ENCODE measurements at places on chromosomes 16 and 17.

DNA sequence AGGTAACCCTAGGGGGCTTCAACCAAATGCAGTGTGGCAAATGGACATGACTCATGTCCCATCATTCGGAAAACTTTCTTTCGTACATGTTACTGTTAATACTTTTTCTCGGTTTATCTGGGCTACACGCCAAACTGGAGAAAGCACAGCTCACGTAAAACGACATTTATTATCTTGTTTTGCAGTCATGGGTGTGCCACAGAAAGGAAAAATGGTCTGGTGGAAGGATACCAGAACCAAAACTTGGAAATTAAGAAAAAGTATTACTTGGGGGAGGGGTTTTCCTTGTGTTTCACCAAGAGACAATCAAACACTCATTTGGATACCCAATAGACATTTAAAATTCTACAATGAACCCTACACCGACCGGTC lies 23.6 kb downstream of the ALOX15B start:
- no peak for DNase-seq

GRCh38 chr16:508884-509736 lies 18.4 kb upstream of the CAPN15 start:
- no peak for DNase-seq

DNA sequence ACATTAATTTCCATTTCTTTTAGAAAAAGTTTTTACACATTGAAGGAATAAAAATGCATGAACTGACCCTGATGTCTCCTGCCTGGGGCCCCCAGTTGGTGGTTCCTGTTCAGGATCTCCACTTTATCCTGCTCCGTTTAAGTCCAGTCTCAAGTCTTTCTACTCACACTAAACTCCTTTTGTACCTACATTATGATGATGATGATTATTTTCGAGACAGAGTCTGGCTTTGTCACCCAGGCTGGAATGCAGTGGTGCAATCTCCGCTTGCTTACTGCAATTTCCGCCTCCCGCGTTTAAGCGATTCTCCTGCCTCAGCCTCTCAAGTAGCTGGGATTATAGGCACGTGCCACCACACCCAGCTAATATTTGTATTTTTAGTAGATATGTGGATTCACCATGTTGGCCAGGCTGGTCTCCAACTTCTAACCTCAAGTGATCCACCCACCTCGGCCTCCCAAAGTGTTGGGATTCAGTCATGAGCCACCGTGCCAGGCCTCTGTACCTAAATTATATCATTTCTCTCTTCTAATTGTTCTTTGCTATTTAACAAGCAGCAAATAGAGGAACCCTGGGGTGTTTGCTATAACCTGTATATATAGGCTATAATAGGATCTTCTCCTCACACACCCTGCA lies 2.2 kb upstream of the FOXK2 start:
- DNase-seq: no peak

GRCh38 chr16:25199457-25199856 lies 17.3 kb upstream of the AQP8 start:
- no peak for DNase-seq

- DNase-seq: no peak
Observed at GRCh38 chr17:44902135-44902760, 3.0 kb upstream of the EFTUD2 start.

GRCh38 chr17:68054296-68054900 lies 18.9 kb downstream of the KPNA2 start:
- DNase-seq: no peak

GRCh38 chr17:14011036-14011692 lies 58.1 kb upstream of the COX10 start:
- DNase-seq: no peak

- no peak for DNase-seq
Observed at GRCh38 chr16:58824201-58824600, 90.1 kb upstream of the GOT2 start.

GRCh38 chr16:81779536-81780320 lies 637 bp downstream of the PLCG2 start:
- DNase-seq: no peak

DNA sequence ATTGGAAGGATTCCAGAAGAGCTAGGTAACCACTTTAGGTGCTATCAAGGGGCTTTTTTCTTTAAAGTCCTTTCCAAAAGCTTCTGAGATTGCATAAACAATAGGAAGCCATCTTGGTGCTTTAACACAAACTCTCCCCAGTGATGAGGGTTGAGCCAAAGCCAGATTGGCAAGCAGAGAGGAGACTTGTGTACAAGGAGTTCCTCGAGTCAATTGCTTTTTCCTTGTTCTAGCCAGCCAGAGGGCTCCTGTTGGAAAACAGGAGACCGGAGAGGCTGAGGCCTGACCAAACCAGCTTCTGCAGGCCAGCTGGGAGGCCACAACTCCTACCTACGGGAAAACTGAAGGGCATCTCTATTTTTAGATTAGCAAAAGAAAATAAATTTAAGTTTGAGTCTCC lies 46.5 kb downstream of the MAPT start:
- no peak for DNase-seq

- DNase-seq: no peak
Observed at GRCh38 chr17:9367156-9367555, 208.5 kb downstream of the STX8 start.

DNA sequence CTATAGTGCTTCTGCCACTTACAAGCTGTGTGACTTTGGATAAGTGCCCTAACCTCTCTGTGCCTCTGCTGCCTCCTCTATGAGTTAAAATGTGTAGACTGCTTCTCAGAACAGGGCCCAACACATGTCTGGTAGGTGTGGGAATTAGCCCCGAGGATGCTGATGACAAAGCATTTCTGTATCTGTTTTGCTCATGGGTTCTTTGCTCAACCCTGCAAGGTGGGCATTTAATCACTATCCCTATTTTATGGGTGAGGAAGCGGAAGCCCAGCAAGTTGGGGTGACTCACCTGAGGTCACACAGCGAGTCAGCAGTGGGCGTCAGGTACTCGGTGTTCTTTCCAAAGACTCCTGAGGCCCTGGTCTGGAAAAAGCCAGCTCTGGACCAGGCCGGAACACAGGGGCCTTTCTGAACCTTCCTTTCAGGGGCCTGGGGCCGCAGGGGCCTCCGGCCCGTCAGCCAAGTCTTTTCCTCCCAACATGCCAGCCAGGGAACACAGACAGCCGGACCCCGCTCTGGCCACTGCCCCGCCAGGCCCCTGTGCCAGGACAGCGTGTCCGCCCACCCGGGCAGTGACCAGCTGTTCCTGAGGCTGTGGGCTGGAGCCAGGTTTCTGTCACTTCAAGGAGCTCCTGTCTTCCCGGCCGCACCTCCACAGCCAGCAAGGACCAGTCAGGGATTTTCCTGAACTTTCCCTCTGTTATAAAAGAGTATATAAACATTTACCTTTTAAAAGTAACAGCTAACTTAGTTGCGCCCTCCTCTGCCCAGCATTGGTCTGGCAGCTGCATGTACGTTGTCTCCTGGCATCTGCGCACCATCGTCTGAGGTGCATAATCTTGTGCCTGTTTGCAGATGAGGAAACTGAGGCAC lies 62.5 kb downstream of the SREBF1 start:
- no peak for DNase-seq

GRCh38 chr16:84829168-84829965 lies 9.6 kb downstream of the CRISPLD2 start:
- no peak for DNase-seq

DNA sequence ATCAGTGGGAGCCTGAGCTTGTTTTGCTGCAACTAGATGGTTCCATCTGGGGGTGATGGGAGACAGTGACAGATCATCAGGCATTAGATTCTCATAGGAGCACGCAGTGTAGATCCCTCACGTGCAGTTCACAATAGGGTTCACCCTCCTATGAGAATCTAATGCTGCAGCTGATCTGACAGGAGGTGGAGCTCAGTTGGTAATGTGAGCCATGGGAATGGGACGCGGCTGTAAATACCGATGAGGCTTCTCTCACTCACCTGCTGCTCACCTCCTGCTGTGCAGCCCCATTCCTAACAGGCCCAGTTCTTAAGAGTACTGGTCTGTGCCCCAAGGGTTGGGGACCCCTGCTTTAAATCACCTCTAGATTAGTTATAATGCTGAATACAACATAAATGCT lies 137.5 kb upstream of the PLEKHM1 start:
- DNase-seq: no peak

DNA sequence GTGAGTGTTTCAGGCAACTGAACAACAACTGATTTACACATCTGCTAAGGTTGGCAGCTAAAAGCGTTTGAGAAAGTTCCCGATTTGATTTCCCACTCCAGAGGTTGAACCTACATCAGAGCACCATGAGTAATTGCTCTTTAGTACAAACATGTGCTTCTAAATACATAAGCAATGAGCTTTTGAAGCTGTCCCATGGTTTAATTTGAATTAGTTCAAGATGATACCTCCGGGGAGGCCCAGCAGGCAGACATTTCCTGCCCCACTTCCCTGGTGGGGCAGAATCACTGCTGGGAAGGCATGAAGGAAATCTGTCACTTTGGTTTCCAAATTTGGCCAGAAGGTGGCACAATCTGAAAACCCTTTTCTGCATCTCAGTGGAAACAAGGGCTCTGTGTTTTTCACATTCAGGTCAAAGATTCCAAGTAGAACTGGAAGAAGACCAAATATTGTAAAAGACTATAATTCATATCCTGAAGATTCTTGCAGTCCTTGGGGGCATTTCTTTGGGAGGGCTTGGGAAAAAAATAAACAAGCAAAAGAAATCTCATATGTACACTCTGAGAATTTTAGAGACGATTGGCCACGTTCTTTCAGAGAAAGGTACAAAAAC lies 176.2 kb upstream of the FAM20A start:
- DNase-seq: peak; percentile 32

- DNase-seq: peak; percentile 30
Observed at GRCh38 chr16:46884513-46885293, 541 bp downstream of the GPT2 start.

- no peak for DNase-seq
Observed at GRCh38 chr16:57032931-57033330, 43.6 kb downstream of the NLRC5 start.

- DNase-seq: peak; percentile 10
Observed at GRCh38 chr17:69223809-69224208, 4.8 kb downstream of the ABCA10 start.

DNA sequence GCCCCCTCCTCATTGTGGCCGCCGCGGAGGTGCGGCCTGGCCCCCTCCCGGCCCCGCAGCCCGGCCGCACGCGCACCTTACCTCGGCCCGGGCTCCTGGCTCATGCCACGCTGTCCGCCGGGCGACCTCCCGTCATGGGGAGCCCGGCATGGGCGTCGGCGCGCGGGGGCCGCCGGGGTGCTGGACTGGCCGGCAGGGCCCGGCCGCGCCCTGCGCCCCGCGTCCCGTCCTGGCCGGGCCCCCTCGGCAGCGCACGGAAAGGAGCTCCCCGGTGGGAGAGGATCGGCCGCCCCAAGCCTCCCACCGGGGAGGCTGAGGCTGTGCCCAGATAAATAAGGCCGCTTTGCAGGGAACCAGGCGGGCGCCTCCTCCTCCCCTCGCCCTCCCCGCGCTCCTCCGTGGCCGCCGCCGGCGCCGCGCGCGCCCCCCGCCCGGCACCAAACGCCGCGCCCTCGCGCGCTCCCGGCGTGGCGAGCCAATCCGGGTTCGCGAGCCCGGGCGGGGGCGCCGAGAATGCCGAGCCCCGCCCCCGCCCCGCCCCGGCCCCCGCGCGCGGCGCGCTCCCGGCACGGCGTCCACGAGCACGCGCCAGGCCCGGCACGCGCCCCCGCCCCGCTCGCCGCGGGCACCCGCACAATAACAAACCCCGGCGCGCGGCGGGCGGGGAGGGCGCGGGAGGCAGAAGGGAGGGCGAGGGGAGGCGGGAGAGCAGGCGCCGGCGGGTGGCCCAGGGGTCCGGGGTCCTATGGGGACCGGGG lies at the start of gene FBXL16:
Gene FBXL16 (minus strand): TSS at position 371 of the 758 bp plus-strand sequence. CDS start 8,396 bp downstream, outside the sequence.
- no peak for DNase-seq

- DNase-seq: no peak
Observed at GRCh38 chr17:42405076-42405475, 16.8 kb upstream of the STAT3 start.

Data from GM13977 (cell line).